ENCODE measurements at places on chromosomes 11 and 22. TPM values are rescaled to one million over a fixed set of nuclear protein-coding genes. Genes with fewer than 3 reads are reported as not detected.

DNA sequence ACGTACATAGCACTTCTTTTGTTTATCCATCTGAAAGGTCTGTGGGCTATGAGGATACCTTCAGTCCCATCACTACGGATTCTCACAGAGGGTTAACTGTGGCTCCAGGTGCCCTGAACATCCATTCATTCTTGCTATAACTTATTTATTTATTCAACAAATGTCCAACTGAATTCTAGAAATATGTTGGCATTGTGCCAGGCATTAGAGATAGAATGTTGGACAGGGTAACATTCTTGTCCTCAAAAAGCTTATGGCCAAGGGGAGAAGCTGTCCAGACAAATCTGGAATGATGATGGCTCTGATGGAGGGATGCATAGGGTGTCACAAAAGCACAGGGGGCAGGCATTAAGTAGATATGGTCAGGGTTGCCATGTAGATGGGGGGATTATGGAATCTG is 8.4 kb downstream of the OLFML1 start:
- DNase-seq, result no peak
- H3K4me1 ChIP-seq, result peaks cover 14% of the 10 kb centered on the region
- H3K27ac ChIP-seq, result no peak overlapping the region
- H3K36me3 ChIP-seq, result peaks cover 31% of the 10 kb centered on the region
- H3K4me3 ChIP-seq, result no peak overlapping the region

GRCh38 chr11:96067160-96067559 is 143.3 kb upstream of the MTMR2 start:
- H3K36me3 ChIP-seq, result peaks cover 9% of the 10 kb centered on the region
- no peak overlapping the region for H3K4me3 ChIP-seq
- DNase-seq, result no peak
- H3K27ac ChIP-seq, result no peak overlapping the region
- no peaks in the 10 kb centered on the region for H3K27me3 ChIP-seq

- H3K27ac ChIP-seq, result no peak overlapping the region
- no peak overlapping the region for H3K4me3 ChIP-seq
- H3K27me3 ChIP-seq, result no peaks in the 10 kb centered on the region
Measured at GRCh38 chr22:23216461-23217170, 36.3 kb downstream of the BCR start.

- no peak overlapping the region for H3K27ac ChIP-seq
- DNase-seq, result no peak
- H3K36me3 ChIP-seq, result no peaks in the 10 kb centered on the region
- H3K4me3 ChIP-seq, result no peak overlapping the region
Measured at GRCh38 chr22:47647720-47648119, 885.3 kb downstream of the TBC1D22A start.

DNA sequence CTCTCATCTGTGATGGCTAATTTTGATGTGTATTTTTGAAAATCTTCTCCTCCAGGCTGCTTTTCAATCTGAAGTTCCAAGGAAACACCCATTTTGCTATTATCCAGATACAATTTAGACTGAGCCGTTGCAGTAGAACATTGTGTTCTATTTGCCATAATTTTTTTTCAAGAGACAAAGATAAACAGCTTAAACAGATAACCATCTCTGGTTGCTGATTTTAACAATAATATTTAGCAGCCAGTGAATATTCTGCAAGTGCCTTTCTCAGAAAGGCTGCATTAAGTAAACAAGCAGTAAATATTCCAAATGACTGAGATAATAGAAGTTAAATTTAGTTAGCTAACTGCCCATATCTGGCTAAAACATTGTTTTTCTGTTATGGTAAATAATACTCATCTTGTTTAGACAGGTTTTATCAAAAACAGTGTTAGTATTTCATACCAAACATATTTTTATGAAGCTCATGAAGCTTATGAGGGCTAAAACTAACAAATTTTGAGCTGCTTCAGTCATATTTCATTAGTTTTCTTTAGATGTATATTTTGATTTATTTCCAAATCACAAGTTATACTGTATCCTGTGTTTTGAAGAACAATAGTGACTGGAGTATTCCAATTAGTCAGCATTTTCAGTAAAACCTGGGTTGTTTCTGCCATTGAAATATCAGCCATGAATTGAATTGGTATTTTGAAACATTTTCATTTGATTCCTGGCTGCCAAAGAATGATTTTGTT is 206.7 kb downstream of the SBF2 start:
- peak overlapping the region; percentile 65 for H3K27ac ChIP-seq
- no peaks in the 10 kb centered on the region for H3K27me3 ChIP-seq
- peak overlapping the region; percentile 2 for H3K4me3 ChIP-seq
- peaks cover 40% of the 10 kb centered on the region for H3K4me1 ChIP-seq
- DNase-seq, result no peak

DNA sequence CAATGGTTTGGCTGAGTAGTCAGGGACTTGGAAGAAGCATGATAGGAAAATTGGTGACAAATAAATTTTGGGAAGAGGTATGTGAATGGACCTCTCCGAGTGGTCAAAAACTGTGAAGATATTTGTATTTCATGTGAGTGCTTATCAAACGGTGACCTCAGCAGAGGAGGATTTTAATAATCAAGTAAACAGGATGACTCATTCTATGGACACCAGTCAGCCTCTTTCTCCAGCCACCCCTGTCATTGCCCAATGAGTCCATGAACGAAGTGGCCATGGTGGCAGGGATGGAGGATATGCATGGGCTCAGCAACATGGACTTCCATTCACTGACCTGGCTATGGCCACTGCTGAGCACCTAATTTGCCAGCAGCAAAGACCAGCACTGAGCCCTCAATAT is 21.2 kb downstream of the MS4A4E start:
- H3K27ac ChIP-seq, result no peak overlapping the region
- DNase-seq, result no peak
- no peak overlapping the region for H3K4me3 ChIP-seq
- no peaks in the 10 kb centered on the region for H3K4me1 ChIP-seq
- no peaks in the 10 kb centered on the region for H3K36me3 ChIP-seq

GRCh38 chr11:8415195-8415594 is 151.5 kb upstream of the LMO1 start:
- H3K4me3 ChIP-seq, result no peak overlapping the region
- H3K27ac ChIP-seq, result no peak overlapping the region
- no peaks in the 10 kb centered on the region for H3K4me1 ChIP-seq
- H3K36me3 ChIP-seq, result no peaks in the 10 kb centered on the region
- H3K27me3 ChIP-seq, result peaks cover 16% of the 10 kb centered on the region

- no peak overlapping the region for H3K4me3 ChIP-seq
- peaks cover 9% of the 10 kb centered on the region for H3K27me3 ChIP-seq
- peaks cover 24% of the 10 kb centered on the region for H3K4me1 ChIP-seq
- no peak overlapping the region for H3K27ac ChIP-seq
- no peak for DNase-seq
Measured at GRCh38 chr11:125069008-125069407, 5.9 kb downstream of the SLC37A2 start.

DNA sequence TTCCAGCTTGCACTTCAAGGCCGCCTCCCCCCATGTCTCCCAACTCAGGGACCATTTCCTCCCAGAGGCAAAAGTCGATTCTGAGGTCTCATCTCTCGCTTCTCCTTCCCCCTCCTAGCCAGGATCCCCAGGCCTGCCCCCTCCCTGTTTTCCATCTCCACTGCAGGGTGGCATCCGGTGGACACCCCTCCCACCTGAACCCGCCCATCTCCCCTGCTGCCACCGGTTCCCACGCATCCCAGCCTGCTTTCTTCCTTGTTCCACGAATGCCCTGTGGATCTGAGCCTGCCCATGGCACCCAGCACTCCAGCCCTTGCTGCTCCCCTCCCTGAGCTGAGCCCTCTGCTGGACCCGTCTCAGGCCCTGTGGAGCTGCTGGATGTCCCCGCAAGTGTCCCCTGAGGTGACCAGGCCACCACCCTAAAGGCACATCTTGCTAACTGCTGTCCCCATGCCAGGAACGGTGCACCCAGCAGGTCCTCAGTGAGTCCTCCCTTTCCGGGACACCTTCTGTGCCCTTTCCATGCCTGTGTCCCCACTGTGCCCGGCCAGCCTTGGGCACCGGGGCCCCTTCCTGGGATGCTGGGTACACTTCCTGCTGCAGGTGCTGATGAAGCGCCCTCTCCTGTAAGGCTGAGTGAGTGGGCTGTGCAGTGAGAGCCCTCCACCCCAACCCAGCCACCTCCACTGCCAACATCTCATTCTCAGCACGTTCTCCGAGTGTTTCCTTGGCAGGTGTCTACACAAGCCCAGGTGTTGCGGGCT is 936 bp downstream of the IL17REL start:
- no peak overlapping the region for H3K4me3 ChIP-seq
- peaks cover 22% of the 10 kb centered on the region for H3K4me1 ChIP-seq
- no peaks in the 10 kb centered on the region for H3K27me3 ChIP-seq
- H3K27ac ChIP-seq, result no peak overlapping the region
- H3K36me3 ChIP-seq, result no peaks in the 10 kb centered on the region

DNA sequence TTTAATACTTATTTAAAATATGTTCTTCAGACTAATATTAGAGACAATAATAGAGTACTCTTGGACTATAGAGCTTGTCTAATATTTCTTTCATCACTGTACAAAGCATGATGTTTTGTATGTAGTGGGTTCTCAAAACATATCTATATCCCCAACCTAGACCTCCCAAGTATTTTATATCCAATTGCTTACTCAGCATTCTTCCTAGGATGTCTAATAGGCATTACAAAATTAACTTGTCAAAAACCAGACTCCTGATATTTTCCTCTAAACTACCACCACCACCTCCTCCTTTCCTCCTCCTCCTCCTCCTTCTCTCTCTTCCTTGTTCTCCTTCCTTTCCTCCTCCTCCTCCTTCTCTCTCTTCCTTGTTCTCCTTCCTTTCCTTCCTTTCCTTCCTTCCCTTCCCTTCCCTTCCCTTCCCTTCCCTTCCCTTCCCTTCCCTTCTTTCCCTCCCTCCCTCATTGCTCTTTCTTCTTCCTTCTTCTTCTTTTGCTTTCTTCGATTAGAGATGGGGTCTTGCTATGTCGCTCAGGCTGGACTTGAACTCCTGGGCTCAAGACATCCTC is 21.3 kb downstream of the BCO2 start:
- no peak for DNase-seq
- H3K27ac ChIP-seq, result no peak overlapping the region
- H3K36me3 ChIP-seq, result no peaks in the 10 kb centered on the region
- H3K27me3 ChIP-seq, result peaks cover 44% of the 10 kb centered on the region

- H3K27me3 ChIP-seq, result peaks cover 34% of the 10 kb centered on the region
- H3K4me1 ChIP-seq, result no peaks in the 10 kb centered on the region
- no peak overlapping the region for H3K27ac ChIP-seq
- H3K36me3 ChIP-seq, result no peaks in the 10 kb centered on the region
- DNase-seq, result no peak
Measured at GRCh38 chr11:36711104-36711825, 113.2 kb upstream of the RAG2 start.

DNA sequence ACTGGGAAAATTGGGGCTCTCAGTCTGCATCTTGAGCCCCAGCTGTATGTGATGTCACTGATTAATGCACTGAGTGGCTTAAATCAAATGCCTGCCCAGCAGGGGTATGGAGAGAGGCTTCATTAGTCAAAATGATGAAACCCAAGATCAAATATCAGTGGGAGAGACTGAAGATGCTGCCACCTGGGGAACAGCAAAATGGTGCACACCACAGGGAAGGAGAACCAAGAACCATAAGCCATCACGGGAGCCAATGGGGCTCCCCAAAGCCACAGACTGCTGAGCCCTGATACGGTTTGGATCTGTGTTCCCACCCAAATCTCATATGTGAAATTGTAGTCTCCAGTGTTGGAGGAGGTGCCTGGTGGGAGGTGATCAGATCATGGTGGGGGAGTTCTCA is 85.6 kb downstream of the CTTN start:
- H3K4me1 ChIP-seq, result no peaks in the 10 kb centered on the region
- peaks cover 2% of the 10 kb centered on the region for H3K36me3 ChIP-seq
- peaks cover 4% of the 10 kb centered on the region for H3K27me3 ChIP-seq
- no peak for DNase-seq
- no peak overlapping the region for H3K27ac ChIP-seq

GRCh38 chr11:59216641-59217564 is 4.2 kb upstream of the MPEG1 start:
- no peak overlapping the region for H3K4me3 ChIP-seq
- no peaks in the 10 kb centered on the region for H3K4me1 ChIP-seq
- no peaks in the 10 kb centered on the region for H3K36me3 ChIP-seq
- peaks cover 19% of the 10 kb centered on the region for H3K27me3 ChIP-seq
- no peak overlapping the region for H3K27ac ChIP-seq
- no peak for DNase-seq

GRCh38 chr11:69157156-69157821 is 1.6 kb downstream of the SMIM38 start:
- no peaks in the 10 kb centered on the region for H3K36me3 ChIP-seq
- H3K4me3 ChIP-seq, result no peak overlapping the region
- no peaks in the 10 kb centered on the region for H3K27me3 ChIP-seq
- peaks cover 43% of the 10 kb centered on the region for H3K4me1 ChIP-seq
- no peak for DNase-seq

DNA sequence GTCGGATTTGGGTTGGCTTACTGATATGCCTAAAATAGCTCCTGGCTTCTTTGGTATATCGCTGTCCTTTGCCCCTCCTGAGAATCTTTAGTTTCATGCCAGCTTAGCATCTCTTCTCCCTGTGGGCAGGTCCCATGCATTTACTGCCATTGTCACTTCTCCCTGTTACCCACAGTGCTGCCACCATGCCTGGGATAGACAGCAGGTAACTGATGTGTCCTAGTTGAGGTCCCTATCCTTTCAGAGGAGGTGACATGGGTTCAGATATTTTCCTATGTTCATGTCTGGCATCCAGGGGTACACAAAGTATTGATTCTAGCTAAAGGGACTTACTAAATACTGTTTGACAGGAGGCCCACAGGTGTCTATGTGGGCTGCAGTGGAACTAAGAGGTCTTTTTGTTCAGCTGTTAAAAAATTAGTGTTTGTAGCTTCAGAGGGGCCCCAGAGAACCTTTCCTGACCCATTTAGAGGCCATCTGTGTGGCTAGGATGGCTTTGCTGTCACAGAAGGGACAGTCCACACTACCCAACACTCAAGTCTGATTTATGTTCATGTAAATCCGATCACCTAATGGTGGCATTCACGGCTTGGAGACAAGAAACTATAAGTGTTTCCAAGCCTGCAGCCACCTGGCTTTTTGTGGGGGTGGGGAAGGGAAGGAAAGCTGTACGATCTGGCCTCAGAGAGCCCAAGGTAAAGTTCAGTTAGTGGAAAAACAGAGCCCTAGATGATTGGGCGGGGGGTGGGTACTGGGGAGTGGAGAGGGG is 8.5 kb downstream of the TIMP3 start:
- H3K27ac ChIP-seq, result no peak overlapping the region
- no peak overlapping the region for H3K4me3 ChIP-seq
- H3K36me3 ChIP-seq, result no peaks in the 10 kb centered on the region
- H3K27me3 ChIP-seq, result no peaks in the 10 kb centered on the region
- peaks cover 7% of the 10 kb centered on the region for H3K4me1 ChIP-seq

DNA sequence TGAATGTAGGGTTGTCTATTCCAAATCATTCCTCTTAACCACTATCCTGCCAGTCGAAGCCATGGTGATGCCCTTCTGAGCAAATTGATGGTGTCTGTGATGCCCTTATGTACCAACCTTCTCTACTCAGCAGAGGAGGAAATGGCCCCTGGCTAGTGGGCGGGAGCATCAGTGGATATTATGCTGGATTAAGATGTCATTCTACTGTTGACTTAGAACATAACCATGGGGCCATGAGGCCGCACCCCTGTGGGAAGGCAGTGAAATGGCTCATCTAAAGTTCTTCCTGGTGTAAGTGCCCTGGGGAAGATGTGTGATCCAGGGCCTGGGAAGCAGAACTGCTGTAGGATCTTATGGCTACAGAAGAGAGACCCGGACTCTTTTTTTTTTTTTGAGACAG is 20.7 kb upstream of the P2RY2 start:
- no peaks in the 10 kb centered on the region for H3K36me3 ChIP-seq
- no peak overlapping the region for H3K27ac ChIP-seq
- H3K4me3 ChIP-seq, result no peak overlapping the region
- H3K4me1 ChIP-seq, result no peaks in the 10 kb centered on the region
- H3K27me3 ChIP-seq, result peaks cover 2% of the 10 kb centered on the region
- no peak for DNase-seq

RASL10A gene
- total RNA-seq, result not detected

RAPSN gene
- 0.42 TPM for total RNA-seq

DGCR6L gene
- 59.4 TPM for total RNA-seq

ATG2A gene
- 28.7 TPM for total RNA-seq

KCNJ11 gene
- not detected for total RNA-seq

CCDC15 gene
- total RNA-seq, result 1.3 TPM

CLP1 gene
- 12.6 TPM for total RNA-seq

SHISA8 gene
- not detected for total RNA-seq

Data from osteocyte (in vitro differentiated cells).